Activated CD4-positive, alpha-beta memory T cell treated with anti-CD3 and anti-CD28 coated beads for 36 hours (primary cell): ENCODE measurements at places on chromosomes 4 and X.

- no peak for DNase-seq
These were observed 303.5 kb downstream of the ANKRD50 start for GRCh38 chr4:124409044-124409443.

- DNase-seq = no peak
These were observed 980.7 kb upstream of the GRIA3 start for GRCh38 chrX:122203399-122203798.

DNA sequence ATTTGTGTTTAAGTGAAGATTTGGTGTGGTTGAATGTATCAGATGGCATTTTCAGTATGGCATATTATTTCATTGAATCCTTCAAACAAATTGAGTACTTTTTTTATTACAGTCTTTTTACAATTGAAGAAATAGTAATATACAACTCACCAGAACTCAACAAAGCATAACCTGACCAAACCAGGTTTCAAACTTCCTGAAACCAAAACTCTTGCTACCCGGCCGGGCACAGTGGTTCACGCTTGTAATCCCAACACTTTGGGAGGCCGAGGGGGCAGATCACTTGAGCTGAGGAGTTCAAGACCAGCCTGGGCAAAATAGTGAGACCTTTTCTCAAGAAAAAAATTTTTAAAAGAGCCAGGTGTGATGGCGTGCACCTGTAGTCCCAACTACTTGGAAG, 94.2 kb downstream of the UBE2K start:
- no peak for DNase-seq

GRCh38 chr4:74934888-74935287, 2.0 kb downstream of the PARM1 start:
- DNase-seq = no peak

GRCh38 chr4:154743683-154744340, at the start of gene LRAT:
Gene LRAT (plus strand): TSS chr4:154744000. CDS start chr4:154744327, 327 bp downstream.
- DNase-seq = peak; percentile 56

GRCh38 chr4:74117024-74117534, 18.1 kb upstream of the CXCL2 start:
- no peak for DNase-seq

GRCh38 chrX:12440246-12440645, 302.0 kb downstream of the FRMPD4 start:
- DNase-seq = no peak

DNA sequence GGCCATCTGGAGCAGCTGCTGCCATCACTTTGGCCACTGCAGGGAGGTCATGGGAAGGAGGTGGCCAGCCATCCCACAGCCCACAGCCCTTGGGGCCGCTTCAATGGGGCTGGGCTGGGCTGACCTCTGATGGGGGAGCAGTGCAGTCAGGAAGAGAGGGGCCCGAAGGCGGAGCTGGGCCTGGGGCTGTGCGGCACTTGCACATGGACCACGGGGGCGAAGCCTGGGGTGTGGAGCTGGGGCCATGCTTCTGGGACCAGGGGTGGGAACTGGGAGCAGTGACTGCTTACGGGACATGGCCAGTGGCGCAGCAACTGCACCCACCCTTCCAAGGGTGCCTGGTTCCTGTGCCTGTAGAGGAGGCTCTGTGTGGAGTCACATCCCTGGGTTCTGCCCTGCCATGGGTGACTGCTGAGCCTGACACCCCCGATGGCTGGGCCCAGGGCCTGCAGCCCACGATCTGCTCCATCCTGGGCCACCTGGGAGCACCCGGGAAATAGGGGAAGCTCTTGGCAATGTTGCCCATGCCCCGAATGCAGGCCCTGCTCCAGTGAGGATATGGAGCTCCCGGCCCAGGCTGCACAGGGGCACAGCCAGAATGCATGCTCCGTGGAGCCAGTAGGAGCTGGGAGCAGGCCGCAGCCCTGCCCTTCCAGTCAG, 22.4 kb upstream of the SULT1B1 start:
- no peak for DNase-seq

DNA sequence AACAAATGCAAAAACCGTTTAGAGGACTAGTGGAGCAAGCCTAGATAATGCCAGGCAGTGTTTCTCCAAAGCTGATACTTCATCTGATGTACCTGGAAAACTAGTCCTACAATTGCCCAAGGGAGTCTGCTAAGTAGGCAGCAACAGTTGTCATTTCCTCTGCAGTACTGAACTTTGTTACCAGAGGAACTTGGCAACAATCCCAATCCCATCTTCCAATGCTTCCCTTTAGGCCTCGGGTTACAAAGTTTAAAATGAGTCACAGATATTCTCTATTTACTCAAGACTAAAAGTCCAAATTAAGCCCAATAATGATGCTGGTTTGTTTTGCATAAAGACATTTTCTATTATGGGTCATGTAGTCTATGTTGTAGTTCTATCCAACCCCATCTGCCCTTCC, 120.0 kb upstream of the GLRA2 start:
- no peak for DNase-seq

DNA sequence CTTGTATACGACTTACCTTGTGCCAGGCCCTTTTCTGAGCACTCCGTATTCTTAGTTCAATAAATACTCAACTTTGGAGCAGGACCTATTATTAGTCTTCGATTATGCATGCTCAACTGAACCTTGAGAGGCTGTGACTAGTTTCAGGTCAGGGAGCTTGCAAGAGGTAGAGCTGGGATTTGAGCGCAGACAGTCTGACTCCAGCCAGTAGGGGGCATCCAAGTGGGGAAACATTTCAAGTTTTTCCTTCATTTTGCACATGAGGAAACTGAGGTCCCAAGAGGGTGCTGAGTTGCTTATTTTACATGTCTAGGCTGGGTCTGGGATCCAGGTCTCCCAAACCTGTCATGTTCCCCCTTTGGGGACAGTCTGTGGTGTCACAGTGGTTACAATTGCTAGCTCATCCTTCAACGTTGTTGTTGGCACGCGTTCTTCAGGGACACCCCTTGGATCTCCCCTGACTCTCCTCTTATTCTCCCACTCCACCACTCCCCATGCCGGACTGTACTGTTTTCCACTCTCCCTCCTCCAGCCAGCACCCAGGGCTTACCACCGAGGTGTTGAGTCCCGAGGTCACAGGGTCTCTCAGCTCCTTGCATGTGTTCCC, 6.7 kb upstream of the PRICKLE3 start:
- DNase-seq = peak; percentile 60

- DNase-seq = no peak
These were observed 16.3 kb downstream of the PPP3CA start for GRCh38 chr4:101331017-101331416.

GRCh38 chr4:181350615-181351415, 892.4 kb upstream of the TENM3 start:
- DNase-seq = no peak

- no peak for DNase-seq
These were observed 257.4 kb downstream of the NLGN4X start for GRCh38 chrX:5971300-5971699.

DNA sequence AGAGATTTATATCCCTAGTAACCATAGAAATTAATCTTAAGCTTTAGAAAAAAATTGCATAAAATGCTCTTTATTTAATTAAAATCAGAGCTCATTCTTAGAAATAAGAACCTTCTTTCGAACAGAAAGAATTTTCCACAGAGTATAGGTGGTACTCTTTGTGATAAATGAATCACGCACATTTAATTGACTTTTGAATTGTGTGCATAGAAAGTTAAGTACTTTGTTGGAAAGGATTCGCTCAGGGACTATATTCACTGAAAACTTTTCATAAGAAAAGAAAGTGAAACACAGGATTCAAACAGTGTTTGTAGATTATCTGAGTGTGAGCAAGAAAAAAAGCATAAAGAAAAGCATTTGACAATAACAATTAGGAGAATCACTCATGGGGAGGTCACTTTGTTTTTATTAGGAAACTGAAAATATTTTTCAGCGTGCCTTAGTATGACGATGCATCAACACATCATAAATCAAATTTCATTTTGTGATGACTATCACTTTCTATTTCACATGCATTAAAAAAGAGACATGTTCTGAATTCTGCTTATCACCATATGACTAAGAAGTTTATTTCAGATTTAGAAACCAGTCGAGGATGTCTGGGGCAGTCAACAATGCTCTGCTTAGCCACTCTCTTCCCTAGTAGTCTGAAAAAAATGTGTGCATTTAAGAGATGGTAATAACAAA, 49.5 kb downstream of the STX18 start:
- no peak for DNase-seq

DNA sequence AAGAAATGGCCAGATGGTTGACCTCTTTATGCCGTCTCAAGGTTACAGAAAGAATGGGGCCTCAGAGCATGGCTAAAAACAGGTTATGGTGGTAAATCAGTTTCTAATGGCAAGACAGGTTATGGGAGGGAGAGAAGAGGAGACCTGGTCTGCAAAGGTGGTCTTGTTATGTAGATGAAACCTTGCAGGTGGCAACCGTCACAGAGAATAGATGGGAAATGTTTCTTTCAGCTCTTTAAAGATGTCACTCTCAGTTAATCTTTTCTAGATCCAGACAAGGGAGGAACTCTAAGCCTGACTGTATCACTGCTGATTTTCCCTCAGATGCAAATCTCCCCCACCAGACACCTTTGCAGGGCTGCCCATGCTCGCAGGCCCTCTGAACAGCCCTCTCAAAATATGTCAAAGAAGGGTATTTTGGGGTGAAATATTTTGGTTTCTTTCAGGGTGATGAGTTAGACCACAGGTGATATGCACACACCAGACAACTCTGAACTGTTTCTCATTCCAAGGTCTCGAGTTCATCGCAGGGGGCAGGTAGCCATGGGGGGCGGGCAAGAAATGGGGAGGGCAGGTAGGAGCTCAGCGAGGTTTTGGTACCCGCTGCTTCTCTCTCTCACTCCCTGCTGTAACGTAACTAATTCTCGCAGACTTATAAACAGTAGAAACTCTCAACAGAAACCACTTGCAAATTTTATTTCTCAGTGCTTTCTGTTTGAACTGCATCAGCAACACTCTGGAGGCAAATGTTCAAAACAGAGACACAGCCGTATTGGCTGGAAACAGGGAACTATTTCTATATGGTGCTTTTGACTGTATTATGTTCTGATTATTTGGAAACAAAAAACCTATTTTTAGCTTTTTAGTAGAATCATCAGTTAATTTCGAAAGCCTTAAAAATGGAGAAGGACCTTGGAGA, 32.4 kb downstream of the CASP3 start:
- DNase-seq = no peak

GRCh38 chr4:878796-879728, 53.1 kb downstream of the GAK start:
- peak; percentile 67 for DNase-seq

DNA sequence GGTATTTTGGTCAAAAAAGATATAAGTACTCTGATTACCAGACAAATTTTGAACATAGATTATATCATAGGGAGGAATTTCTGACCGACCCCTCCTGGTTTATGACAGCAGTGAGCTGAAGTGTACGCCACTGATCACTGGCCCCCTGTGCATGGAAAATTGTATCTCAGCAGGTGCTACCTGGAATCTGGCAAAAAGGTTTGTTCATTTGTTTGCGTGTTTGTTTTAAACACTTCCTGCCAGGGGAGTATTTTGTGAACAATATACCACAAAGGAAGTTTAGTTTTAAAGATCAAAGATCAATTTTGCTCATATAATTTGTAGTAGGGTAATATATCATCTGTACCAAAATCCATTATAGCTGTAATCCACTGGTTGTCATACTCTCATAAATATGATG, 219.7 kb upstream of the TENM3 start:
- no peak for DNase-seq

DNA sequence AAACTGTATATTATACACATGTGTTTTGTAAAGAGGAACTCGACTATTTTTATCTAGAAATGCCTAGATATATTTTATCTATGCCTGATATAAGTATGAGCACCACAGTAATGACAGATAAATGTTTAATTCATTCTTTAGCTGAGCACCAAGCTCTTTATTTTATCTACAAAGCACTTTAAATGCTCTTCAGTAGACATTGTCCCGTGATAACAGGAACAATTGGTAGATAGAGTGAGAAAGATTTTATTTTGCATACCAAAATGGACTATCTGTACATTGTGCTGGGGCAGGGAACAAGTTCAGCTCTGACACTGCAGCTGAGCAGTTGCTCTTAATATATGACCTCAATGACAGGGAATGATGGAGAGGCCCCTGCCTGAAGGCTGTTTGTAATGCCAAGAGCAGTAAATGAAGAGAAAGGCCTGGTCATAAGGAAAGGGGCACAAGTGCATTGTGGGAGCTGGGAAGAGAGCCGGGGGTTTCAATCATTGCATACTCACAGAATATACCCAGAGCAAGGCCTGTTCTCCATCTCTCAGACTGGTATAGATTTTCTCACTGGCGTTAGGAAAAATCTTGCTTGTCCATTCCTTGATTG, 57.3 kb downstream of the SEPTIN11 start:
- no peak for DNase-seq

DNA sequence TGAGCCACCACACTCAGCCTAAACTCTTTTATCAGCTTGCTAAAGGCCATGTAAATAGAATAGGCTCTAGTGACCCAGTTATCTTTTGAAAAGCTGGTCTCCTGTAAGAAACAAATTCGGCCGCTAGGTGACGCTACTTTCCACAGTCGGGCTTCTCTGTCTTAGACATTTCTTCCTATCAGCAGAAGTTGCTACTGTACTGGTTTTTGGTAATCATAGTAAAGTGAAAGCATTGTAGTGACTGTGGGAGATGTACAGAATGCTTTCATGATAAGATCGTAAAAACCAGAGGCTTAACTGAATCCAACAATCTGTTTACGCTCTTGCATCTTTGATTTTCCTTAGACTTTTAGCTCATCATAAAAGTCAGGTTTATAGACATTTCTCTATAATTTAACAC, 82.6 kb downstream of the GK start:
- DNase-seq = peak; percentile 82

- no peak for DNase-seq
These were observed 44.0 kb upstream of the SCD5 start for GRCh38 chr4:82842593-82842992.

DNA sequence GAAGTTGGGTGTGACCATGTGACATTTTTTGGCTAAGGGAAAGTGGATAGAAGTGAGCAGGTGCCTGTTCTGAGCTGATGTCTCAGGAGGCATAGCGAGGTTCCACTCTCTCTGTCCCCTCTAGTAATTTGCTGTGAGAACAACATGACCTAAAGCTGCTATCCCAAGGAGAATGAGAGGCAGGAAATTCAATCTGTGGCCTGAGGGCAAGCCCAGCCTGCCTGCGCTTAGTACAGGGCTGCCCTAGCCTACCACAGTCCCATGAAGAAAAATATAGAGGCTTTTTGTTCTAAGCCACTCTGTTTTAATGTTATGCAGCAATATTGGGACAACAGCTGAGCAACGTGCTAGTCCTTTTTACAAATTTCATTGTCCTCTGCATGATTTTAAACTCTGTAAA, 193.1 kb downstream of the LDB2 start:
- no peak for DNase-seq

GRCh38 chrX:74492720-74493201, 71.5 kb downstream of the SLC16A2 start:
- DNase-seq = peak; percentile 38

DNA sequence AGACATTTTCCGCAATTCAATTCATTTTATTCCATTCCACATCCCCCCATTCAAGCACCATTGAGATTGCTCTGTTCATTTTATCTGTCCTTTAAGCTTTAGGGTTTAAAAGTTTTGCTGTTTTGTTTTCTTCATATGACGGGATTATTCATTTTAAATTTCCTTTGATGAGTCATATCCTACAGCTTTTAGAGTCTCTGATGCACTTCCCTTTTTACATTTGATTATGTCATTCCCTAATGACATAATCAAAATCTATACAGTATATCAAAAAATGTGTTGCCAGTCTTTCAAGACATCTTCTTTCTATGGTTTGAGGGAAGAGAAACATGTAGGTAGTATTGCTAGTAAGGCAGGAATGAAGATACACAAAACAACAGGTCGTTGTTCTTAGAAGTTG, 456.3 kb downstream of the PDGFC start:
- no peak for DNase-seq
